ENCODE measurements at places on chromosomes 2 and 18.
A peak's percentile ranks its signal among the peaks of the same experiment; 100 is the strongest.

GRCh38 chr2:127014630-127015029, 92.3 kb downstream of the BIN1 start:
- no peak for DNase-seq

GRCh38 chr2:150679456-150680120, 192.1 kb upstream of the RND3 start:
- no peak for DNase-seq

DNA sequence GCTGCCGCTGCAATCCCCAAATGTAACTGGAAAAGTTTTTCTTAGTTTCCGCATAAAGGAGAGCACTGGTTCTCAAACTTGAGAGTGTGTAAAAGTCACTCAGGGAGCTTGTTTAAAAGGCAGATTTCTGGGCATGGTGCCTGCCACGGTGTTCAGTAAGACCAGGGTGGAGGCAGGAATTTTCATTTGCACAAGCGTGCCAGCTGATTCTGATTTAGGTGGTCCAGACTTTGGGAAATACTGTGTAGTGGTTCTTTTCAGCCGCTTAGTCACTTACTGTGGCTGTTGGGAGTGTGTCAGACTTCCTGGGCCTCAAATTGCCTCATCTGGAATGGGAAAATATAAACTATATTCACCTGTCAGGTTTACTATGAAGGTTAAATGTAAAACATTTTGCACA, 788 bp downstream of the ARMC9 start:
- no peak for DNase-seq

DNA sequence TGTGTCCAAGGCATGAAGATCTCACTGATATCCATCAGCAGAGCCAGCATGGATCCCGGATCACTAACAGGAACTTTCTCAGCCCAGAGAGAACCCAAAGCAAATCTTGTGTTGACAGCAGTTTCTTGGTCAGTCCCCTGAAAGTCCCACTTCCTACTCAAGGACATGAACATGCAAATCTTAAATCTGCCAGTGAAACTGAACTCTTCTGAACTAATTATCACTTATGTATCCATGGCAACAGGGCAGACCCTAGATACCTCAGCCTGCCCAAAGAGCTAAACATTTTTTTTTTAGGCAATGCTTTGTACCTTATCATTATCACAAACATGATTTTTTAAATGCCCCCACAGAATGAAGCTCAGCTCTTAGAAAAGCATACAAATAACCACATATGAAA, 127.8 kb upstream of the DDX18 start:
- DNase-seq = no peak

GRCh38 chr18:34281722-34282121, 57.0 kb upstream of the NOL4 start:
- DNase-seq = no peak

- peak; percentile 39 for DNase-seq
These were observed 42.3 kb downstream of the GULP1 start for GRCh38 chr2:188333751-188334524.

- DNase-seq = no peak
These were observed 37.2 kb downstream of the DRC1 start for GRCh38 chr2:26438926-26439325.

GRCh38 chr2:85605406-85606115, 3.1 kb upstream of the TMEM150A start:
- no peak for DNase-seq

GRCh38 chr2:174603280-174603679, 5.7 kb upstream of the WIPF1 start:
- DNase-seq = peak; percentile 56

DNA sequence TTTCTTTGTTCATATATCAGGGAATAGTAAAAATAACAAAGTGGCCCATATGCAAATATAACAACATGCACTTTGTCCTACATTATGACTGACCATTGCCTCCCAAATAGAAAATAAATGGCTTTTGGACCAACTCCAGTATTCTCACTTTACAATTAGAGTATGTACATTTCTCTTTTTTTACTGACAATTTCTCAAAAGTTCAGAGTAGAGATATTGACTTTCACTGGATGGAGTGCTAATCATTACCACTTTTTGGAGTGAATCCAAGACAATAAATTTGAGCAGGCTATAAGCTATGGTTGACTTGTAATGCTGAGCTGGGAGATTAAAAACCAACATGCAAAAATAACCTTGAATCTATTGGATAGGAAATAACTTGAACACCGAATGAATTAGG, 987.4 kb downstream of the SUCLG1 start:
- DNase-seq = no peak

- no peak for DNase-seq
These were observed 37.7 kb downstream of the MROH2A start for GRCh38 chr2:233815861-233816260.

DNA sequence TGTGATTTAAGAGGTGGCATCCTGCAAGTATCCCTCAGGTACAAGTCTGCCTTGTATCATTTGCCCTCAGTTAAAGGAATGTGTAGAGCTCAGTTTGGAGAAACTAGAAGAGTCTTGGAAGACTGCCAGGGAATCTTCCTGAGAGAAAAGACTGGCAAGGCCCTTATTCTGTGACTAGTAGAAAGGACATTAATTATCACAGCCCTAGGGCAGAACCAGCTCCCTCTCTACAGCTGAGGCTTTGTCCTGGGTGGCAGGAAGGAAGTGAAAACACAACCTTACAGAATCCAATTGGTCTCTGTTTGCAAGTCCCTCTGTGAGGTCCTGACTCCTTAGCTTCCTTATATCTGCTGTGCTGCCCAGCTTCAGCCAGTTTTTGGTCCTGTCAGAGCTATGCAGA, 385.9 kb upstream of the CYRIA start:
- DNase-seq = no peak

DNA sequence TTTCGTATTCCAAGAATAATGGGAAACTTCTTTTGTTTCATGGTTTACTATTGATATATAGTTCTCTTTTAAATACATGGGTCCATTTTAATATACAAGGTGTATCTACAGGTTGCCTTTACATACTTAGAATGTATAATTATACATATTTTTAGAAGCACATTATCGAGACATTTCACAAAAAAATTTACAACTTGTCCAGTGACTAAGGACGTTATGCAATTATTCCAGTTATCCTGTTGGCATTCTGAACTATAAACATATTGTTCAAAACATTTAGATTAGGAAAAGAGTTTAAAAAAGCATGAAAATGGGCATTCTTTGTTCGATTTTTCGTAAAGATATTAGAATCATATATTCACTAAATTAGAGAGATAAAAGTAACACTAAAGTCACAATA, 344.6 kb upstream of the TMEFF2 start:
- DNase-seq = no peak

- DNase-seq = no peak
These were observed 489.3 kb upstream of the CDH2 start for GRCh38 chr18:28666216-28666615.

GRCh38 chr2:44358503-44358902, 2.8 kb downstream of the PREPL start:
- DNase-seq = no peak

- peak; percentile 41 for DNase-seq
These were observed 796.7 kb upstream of the CELF4 start for GRCh38 chr18:38362286-38362792.

DNA sequence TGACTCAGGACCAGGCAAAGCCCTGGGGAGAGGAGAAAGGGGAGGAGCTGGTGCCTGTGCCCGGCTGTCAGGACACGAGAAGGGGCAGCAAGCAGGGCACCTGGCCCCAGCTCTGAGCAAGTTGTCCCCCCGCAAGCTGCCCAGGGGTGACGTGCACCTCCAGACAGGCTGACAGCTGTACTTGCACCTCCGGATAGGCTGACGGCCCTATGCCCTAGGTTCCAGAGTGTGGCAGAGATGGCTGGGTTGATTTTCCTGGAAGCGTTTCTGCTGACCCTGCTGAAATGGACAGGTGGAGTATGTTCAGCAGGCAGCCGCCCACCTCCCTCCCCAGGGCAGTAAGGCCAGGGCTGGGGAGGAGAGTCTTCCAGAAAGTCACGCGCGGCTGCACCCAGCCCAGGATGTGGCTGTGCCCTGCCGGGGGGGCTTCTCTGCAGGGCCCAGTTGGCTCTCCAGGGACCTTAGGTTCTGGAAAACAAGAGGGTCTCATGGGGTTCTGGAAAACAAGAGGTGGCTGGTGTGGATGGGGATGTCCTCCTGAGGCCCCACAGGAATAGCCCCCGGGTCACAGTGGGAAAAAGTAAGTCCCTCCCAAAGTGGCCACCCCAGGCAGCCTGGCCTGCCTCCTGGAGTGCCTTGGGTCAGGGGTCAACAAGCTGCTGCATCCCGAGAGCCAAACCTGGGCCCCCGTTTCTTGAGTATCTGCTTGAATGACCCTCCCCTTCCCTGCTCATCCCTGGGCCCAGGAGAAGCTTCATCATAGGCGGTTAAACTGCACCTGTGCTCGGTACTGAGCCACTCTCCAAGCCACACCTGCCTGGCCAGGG, 71.4 kb upstream of the OTOS start:
- DNase-seq = no peak

DNA sequence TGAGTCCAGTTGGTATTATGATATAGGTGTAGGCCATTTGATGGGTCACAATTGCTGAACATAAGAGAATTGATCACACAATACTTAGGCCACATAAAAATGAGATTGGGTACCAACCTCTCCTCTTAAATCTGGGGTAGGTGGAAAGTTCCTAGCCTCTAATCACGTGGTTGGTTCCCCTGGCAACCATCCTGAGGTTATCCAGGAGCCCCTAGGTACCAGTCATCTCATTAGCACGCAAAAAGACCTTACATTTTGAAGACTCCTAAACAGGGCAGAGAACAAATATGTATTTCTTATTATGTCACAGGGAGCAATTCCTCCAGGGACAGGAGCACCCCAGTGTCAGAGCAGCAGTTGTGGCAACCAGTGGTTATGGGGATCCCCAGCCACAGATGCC, 12.7 kb upstream of the SELENOI start:
- no peak for DNase-seq

GRCh38 chr2:183967756-183968155, 630.6 kb upstream of the ZNF804A start:
- no peak for DNase-seq

GRCh38 chr2:50515638-50516037, 516.3 kb downstream of the NRXN1 start:
- no peak for DNase-seq

GRCh38 chr2:115533081-115533480, 1090.6 kb downstream of the DPP10 start:
- DNase-seq = no peak

DNA sequence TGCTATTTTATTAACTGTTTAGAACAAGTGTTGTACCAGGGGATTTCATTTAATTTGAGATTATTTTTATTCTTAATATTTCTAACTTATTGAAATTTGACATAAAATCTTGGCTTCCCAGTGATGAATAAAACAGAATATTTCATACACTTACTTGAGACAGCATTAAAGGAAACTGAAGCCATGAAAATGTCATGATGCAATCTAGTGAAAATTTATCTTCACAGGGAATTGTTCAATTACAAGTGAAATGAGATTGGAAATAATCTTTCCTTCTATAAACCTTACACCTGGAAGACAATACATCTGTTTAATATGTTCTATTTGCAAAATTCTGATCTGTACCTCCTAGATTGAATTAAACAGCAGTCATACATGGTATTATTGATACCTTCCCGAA, 511.0 kb upstream of the CDH7 start:
- no peak for DNase-seq

DNA sequence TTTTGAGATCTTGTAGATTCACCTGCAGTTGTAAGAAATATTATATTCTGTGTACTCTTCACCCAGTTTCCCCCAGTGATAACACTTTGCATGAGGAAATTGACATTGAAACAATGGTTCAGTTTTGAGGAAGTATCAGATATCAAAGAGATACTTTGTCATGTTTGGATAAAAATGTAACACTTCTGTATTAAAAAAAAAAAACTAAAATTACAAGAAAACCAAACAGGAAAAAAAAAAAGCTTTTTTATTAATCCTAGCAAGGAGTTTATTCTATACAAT, 204.0 kb downstream of the ARL4C start:
- no peak for DNase-seq

DNA sequence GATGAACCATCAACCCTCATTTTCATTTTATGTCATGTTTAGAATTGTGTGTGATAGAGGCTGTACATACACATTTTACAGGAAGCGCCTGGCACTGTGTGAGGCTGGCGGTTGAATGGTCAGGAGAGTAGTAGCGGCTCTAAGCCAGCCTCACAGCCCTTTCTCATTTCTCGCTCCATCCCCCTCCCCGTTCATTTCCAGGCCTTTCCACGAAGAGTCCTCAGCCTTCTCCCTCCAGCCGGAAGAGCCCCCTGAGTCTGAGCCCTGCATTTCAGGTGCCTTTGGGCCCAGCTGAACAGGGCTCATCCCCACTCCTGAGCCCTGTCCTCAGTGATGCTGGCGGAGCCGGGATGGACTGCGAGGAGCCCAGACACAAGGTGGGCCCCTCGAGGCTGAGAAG, 51.8 kb downstream of the STK25 start:
- DNase-seq = peak; percentile 2

- DNase-seq = no peak
These were observed 3.2 kb downstream of the MRO start for GRCh38 chr18:50816419-50817166.

DNA sequence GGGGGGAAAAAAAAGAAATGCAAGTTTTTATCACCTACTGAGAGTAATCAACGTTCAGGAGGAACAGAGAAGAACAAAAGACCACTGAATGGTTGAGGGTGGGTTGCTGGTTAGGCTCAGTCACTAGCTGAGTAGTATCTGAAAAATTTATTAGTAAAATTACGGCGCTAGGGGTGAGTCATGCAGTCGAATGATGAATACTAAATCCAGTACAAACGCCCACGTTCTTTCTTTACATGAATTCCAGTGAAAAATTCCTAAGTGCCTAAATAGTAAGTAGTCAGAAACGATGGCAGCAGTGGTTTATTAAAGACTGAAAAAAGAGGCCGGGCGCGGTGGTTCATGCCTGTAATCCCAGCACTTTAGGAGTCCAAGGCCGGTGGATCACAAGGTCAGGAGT, 52.0 kb downstream of the TEKT4 start:
- no peak for DNase-seq

GRCh38 chr2:136718273-136718672, 47.1 kb upstream of the THSD7B start:
- DNase-seq = no peak

- no peak for DNase-seq
These were observed 256.4 kb upstream of the NETO1 start for GRCh38 chr18:73124175-73124574.

GRCh38 chr2:231290321-231291015, 92.0 kb downstream of the ARMC9 start:
- no peak for DNase-seq

DNA sequence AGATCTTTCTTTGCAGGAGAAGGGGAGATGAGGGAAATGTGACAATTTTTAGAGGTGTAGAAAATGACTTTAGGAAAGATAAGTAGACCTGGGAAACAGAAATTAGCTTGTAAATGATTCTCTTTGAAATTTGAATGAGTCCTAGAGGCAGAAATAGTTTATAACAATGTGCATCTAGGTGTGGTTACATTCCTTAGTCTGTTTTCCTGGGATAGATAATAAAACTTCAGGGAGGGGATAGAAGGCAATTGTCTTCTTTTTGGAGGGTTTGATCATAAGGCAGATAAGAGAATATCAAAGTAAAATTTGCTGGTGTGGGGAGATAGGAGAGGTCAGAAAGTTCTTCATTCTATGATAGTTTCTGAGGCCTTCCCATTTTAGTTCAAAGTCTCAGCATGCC, 1344.3 kb upstream of the LRRTM1 start:
- no peak for DNase-seq

Data from D341Med (cell line).